IPS DF 19.7 (cell line): ENCODE measurements at places on chromosomes 13 and 19.

DNA sequence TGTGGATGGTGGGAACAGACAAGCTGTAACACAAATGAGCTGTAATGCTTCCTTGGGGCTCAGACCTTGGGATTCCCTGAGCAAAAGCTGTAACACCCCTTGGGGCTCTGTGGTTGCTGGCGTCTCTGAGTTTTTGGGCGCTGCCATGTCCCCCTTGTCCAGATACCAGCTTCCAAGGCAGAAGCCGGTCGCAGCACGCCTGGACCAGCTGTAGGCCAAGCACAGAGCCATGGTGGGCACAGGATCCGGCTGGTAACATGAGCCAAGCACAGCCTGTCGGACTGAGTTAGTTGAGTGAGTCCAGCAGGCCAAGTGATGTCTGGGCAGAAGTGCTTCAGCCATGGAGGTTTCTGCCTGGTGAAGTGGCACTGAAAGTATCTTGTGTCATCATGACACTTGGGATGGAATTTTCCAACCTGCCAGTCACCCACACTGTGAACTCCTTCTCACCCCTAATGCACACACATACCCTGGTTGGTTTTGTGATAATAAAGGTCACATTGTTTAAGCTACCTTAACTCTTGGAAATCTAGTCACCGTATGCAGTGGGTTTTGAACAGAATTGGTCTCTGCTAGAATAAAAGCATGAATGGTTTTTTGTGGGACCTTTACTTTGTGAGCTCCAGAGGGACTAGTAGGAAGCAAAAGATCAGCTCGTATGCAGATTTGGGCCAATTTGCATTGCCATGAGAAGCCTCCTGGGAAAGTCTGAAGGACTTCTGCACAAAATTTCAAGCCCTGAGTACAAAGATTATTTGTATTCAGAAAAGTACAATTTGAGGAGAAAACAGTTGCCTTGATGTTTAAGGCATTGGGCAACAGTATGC, 7.0 kb upstream of the ZNF17 start:
- DNase-seq: no peak

GRCh38 chr13:38899571-38899970, 91.1 kb downstream of the STOML3 start:
- DNase-seq: no peak

DNA sequence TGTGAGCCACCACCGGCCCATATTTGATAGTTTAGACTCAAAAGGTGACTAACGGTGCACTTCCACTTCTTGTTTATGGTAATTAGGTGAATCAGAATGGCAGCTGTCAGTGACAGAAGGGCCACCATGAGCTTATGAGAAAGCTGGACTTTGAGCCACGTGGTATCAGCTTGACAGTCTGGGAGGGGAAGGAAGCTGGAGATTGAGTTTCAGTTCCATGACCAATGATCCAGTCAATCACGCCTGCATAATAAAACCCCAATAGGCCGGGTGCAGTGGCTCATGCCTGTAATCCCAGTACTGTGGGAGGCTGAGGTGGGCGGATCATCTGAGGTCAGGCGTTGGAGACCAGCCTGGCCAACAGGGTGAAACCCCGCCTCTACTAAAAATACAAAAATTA, 8.2 kb downstream of the EID2B start:
- DNase-seq: no peak

GRCh38 chr13:27131906-27132305, 39.7 kb downstream of the USP12 start:
- DNase-seq: no peak

GRCh38 chr13:113897966-113898365, 34.1 kb upstream of the GAS6 start:
- no peak for DNase-seq

DNA sequence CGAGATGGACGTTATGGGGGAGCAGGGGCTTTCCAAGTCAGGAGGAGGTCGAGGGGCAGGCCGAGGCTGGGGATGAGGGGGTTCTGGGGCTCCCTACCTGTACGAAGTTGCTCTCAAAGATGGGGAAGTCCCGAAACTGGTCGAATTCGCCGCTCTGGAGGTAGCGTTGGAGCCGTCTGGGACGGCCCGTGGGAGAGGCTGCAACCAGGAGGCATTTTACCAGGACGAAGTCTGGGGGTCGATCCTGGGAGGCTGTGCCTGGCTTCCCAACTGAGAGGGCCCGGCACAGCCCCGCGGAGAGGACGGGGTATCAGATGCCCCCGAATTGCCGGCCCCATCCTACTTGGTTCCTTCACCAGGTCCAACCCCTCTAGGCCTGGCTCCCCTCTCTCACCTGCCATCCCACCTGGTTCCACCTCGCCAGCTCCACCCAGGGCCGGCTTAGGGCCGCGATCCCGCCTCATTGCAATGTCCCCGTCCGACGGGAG, 527 bp upstream of the EMC10 start:
- no peak for DNase-seq

- no peak for DNase-seq
These were observed 2.2 kb upstream of the CERS1 start for GRCh38 chr19:18898081-18898606.

DNA sequence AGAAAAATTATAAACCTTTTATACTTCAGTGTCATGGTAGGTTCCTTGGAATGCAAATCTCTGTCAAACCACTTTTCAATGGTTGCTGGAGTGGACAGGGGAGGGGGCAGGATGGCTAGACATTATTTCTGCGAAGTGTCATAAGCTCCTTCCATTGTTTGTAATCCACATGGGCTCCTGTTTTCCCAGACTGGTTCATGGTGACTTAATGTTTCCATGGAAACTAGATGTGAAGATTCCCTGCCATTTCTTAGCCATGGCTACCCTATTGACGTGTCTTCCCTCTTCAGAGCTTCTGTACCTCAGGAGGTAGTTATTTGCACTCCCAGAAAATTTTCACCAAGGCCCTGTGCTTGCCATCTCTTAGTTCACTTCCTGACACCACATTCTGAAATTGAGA, 95.3 kb downstream of the UFM1 start:
- no peak for DNase-seq
